ENCODE measurements at places on chromosomes 2 and 18.

GRCh38 chr2:9668687-9669345, 38.0 kb upstream of the YWHAQ start:
- peak; percentile 63 for DNase-seq

- no peak for DNase-seq
Observed at GRCh38 chr18:46754188-46754587, 2.7 kb downstream of the ST8SIA5 start.

- no peak for DNase-seq
Observed at GRCh38 chr2:44480068-44480467, 118.3 kb downstream of the CAMKMT start.

DNA sequence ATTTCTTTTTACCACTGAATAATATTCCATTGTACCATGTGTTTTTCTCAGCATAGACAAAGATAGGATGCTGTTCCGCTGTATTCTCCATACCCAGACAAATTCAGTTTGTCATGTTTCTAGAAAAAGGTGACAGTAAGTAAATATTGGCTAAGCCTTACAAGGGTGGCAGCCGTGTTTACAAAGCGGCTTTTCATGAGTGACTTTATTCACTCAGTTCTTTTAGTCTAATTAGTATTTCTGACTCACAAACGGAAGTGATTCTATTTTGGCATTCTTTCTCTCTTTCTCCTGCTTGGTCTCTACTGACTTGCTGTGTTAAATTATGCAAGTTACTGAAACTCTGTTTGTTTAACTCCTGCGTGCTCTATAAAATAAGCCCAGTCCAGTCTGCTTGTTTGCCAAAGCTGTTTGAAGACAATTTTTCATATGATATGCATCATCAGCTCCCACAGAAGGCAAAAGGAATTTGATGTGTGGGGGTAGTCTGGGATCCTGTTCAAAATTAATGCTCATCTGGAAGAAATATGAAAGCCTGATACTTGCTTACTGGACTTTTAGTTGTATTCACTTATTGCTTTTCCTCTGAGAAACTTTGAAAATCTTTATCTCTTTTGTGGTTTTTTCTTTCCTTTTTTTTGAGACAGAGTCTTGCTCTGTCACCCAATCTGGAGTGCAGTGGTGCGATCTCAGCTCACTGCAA, 2.3 kb upstream of the PLEKHH2 start:
- DNase-seq = peak; percentile 82

- no peak for DNase-seq
Observed at GRCh38 chr2:12857891-12858290, 141.2 kb downstream of the TRIB2 start.

DNA sequence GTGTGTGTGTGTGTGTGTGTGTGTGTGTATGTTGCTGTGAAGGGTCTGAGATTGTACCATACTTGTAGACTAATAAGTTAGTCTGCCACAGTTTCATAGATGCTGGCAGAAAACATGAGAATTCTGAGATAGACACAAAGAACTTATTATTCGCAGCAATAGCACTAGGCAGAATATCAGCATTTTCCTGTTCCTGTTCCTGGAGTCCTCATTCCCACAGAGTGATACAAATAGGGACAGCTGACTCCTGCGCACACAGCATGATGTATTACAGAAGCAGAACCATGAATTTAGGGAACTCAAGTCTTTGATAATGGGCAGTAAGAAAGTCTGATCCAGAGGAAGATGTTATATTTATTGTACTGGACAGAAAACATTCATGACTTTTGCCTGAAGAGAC, 1466.3 kb downstream of the DPP10 start:
- DNase-seq = no peak

- DNase-seq = no peak
Observed at GRCh38 chr2:100581277-100581612, 18.5 kb downstream of the PDCL3 start.

DNA sequence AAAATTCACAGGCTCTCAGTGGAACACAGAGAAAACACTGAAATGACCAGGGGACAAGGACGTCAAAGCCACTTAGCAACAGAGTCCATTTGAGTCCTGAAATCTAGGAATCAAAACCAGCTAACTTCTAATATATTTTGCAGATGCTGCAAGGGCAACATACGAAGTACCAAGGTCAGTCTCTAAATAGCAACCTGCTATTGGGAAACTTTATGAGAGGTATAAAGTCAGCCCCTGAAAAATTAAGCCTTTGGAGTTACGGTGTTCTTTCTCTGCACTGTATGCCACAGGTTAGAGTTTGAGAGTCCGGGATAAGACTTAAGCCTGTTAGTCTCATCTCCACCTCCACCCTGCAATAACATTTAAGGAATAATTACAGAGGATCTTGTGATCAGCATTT, 13.3 kb downstream of the NPC1 start:
- DNase-seq = no peak

DNA sequence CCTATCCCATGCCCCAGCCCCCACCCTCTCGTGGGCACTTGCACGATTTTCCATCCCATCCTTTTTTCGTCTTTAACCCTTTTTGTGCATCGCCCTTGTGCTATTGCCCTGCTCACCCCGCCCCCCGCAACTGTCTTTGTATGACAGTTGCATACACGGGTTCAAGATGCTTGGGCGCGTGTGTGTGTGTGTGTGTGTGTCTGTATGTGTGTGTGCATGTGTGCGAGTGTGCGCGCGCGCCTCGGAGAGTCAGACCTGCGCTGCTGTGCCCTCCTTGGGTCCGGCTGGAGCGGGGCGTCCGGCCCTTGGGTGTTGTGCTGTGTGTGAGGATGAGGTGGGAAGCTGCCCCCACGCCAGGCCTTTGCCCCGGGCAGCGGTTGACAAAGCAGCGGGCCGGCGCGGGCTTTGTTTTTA, 230.7 kb downstream of the HAUS1 start:
- no peak for DNase-seq

DNA sequence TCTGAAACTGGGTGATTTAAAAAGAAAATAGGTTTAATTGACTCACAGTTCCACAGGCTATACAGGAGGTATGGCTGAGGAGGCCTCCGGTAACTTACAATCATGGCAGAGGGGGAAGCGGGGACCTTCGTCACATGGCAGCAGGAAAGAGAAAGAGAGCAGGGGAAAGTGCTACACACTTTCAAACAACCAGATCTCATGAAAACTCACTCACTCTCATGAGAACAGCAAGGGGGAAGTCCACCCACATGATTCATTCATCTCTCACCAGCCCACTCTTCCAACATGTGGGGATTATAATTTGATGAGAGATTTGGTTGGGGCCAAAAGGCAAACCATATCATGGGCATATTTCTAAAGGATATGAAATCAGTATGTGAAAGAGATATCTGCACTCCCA, 12.0 kb upstream of the ARHGAP15 start:
- no peak for DNase-seq
